ENCODE measurements at places on chromosomes 7 and 10.

DNA sequence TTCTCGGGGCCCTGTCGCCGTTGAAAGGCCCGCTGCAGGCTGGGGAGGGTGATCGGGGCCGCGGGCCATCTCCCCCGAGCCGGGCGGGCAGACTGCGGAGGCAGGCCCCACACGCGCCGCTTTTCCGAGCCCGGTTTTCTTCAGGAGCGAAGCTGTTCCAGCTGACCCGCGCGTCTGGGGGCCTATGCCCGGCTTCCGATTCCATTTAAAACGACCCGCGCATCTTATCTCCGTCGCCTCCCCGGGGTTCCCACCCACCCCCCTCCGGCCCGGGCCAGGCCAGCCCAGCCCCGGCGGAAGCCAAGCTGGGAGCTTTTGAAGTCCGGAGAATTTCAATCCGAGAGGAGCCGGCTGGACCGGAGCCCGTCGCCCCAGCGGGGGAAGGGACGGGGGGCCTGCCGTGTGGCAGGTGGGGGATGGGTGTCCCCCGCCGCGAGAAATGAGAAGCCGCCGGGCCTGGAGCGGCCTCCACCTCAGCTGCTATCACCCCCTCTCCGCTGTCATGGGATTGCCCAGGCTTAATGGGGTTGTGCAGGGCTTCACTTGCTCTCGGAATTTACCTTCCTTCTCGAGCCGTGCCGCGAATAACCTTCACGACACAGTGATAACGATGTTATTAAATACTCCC lies 3.1 kb upstream of the EVX1 start:
- DNase-seq: no peak

- no peak for DNase-seq
These were observed 4.2 kb upstream of the MAFK start for GRCh38 chr7:1526271-1526754.

DNA sequence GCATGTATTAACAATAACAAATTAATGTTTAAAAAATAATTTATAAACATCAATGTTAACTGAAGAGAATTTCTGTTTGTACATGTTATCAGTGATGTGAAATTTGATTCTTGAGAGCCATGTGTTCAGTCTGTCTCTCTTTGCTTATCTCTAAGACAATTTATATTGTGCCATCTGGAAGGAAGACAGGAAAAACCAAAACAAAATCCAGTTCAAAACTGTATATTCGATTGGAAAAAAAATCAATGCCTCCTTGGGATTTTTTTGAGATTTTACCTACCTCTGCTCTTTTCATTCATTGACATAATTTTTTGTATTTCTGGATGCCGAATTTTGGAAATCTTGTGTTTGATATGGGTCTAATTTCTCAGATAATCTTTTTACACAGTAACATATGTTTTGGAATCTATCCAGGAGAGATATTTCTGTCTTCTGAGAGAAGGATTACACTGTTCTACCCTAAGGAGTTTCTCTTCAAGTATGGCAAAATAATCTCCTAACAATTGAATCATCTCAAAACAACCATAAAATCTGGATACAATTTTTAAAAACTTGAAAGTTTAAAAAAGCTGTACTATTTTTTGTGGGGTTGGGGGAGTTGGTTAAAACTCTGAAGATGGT lies 311.9 kb upstream of the GNAI1 start:
- DNase-seq: no peak

DNA sequence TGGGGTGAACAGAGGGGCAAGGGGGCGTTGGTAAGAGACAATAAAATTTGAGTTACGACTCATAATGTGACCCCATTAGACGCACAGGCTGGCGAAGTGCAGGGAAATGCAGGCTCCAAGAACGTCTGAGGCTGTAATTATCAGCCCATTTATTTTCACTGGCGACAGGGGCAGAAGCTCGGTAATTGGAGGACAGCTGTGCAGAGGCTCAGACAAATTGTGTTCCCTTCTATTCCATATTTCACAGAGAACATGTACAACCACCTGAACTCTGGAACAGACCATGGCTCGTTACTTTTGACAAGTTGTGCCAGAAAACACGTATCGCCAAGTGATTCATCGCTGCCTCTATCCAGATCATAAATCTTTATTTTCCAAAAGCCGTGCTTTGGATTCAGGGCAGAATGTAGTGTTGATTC lies 137.3 kb upstream of the FRMD4A start:
- no peak for DNase-seq

- no peak for DNase-seq
These were observed 117.8 kb downstream of the ABLIM1 start for GRCh38 chr10:114540236-114540635.

- DNase-seq: no peak
These were observed 33.3 kb upstream of the XPNPEP1 start for GRCh38 chr10:109956454-109957091.

DNA sequence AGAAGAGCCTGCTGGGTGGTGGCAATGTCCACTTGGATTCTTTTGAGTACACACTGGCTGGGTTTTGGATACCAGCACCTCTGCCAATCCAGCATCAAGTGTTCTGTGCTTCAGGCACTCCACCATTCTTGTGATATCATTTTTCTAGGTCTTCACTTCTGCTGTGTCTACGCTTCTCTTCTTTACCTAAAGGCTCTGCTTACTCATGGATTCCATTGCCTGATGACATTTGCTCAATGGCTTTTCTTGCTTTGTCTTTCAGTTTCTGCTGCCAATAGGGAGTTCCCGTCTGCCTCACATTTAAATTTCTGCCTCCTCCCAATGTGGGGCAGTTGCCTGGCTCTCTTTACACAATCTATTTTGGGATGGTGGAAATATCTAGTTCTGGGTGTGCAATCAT lies 12.7 kb upstream of the PAPSS2 start:
- DNase-seq: no peak
